ENCODE measurements at places on chromosomes 11 and 22.

- peak; percentile 33 for DNase-seq
Observed at GRCh38 chr11:73154178-73154577, 12.1 kb upstream of the FCHSD2 start.

- no peak for DNase-seq
Observed at GRCh38 chr22:50018608-50019285, 6.2 kb upstream of the IL17REL start.

- DNase-seq, result no peak
Observed at GRCh38 chr22:42192547-42192946, 61.9 kb upstream of the CYP2D6 start.

DNA sequence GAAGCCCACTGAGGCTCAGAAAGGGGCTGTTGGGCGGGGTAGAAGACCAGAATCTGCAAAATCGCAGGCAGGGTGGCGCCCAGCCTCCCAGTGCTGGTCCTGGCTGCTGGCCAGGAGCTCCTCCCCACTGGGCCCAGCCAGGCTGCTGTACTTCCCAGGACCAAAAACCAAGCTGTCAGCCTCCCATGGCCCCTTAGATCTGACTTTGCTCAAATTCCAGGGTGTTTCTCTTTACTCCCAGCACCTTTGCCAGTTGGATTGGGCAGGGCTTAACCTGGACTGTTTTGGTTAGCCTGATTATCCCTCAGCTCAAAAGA, 44.2 kb upstream of the WEE1 start:
- no peak for DNase-seq

DNA sequence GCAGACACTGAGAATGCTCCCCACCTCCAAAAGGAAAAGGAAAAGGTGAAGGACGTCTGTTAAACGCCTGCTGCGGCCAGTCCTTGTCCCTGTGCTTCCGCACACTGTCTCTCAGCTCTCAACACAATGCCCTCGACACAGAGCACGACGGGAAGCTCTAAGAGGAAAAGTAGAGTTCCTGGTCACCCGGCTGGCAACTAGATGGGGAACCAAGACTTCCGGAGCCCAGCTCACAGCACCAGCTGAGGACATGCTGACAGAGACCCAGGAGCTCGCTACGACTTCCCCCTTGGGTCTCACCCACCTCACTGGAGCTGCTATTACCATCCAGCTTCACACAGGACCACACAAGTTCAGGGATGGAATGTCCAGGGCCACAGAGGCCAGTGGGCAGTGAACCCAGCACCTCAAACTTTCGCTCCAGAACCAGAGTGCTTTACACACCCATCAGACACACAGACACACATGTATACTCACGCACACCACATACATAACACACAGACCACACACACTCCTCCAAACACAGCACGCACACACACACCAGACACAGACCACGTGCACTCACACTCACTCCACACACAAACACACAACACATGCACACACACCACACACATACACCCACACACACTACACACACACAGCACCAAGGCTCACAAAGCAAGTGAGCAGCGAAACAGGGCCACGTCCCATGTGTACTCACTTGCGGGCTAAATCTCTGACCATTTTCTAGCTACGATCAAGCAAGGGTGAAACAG, 9.6 kb downstream of the SULT4A1 start:
- DNase-seq, result no peak

GRCh38 chr22:43299736-43300135, 43.4 kb downstream of the SCUBE1 start:
- DNase-seq, result no peak

- no peak for DNase-seq
Observed at GRCh38 chr11:92267278-92267677, 42.7 kb downstream of the FAT3 start.

DNA sequence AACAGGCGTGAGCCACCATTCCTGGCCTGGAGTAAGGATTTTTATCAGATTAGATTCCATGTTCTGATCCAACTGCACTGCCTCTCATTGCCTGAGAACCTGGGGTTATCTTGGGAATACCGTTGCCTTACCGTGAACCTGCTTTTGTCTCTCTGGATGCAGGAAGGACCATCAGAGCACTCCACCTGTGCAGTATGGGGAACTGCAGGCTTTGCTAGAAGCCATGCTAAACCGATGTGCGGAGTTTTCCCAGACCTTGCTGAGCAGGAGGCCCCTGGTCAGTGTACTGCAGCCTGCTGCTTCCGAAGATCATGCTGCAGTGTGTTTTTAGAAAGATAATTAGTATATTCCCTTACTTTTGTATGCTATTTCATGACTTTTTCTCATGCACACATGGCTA, 43.6 kb downstream of the MEI1 start:
- no peak for DNase-seq

GRCh38 chr11:119993722-119994121, 144.2 kb downstream of the TRIM29 start:
- DNase-seq, result no peak

DNA sequence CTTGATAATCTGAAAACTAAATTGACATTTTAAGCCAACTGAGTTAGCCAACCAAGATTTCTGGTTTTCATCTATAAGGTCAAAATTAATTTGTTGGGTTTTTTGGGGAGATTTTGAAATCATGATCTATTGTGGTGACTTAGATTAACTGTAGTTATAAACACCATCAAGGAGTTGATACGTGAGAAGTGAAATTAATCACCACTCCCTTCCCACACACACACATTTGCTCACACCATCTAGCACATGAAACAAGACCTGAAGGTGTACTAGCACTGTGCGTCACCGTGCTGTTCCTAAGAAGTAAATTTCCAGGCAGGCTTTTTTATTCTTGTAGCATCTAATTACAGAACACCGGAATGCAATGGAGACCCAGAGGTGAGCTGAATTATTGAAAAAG, 2.1 kb downstream of the OR5B21 start:
- DNase-seq, result no peak

GRCh38 chr11:20248121-20248772, 88.0 kb upstream of the DBX1 start:
- DNase-seq, result no peak

DNA sequence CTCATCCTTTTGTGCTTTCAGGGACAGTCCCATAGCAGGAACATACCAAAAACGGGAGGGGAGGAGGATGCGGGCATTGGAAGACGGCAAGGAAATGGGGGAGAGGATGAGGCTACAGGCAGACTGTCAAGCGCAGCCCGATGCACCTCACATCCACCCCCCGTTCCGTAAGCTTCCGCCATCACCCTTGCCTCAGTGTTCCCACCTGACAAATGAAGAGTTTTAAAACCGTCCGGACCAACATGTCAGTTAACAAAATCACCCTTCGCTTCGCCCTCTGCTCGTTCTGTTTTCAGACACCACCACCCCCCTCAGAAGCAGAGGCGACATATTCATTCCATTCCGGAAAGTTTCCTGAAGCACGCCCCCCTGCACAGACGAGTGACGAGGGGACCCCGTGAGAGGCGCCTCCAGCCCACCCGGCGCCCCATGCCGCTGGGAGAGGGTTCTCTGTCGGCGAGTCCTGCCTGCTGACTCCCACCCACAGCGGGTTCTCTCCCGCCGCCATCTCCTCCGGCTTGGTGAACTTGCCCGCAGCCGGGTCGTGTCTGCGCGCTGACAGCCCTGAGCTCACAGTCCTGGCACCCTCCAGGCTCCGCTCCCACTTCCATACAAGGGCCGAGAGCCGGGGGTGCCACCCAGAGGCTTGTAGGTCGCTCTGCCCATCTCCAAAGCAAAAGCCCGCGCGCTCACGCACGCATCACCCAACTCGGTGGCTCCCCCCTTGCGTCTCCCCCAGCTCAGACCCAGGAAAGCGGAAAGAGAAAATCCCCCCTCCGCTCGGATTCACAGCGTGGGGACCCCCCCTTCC, 1.5 kb downstream of the IGSF9B start:
- no peak for DNase-seq
